ENCODE measurements at places on chromosomes 3 and 15.

DNA sequence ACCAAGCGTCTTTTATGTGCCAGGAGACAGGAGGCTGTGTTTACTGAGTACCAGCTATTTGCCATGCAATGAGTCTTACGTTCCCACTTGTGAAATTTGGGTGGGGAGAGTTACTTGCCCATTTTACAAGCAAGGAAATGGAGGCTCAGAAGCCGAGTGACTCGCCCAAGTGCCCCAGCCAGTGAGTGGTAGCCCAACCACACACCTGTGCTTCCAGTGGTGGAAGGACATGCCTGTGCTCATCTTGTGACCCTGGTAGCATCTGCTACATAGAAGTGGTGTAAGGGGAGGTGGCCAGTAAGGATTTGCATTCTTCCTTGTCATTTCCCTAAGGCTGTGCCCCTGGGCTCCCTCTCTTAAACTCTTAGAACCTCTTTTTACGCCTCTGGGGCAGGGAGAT lies 49.3 kb downstream of the FBLN2 start:
- no peak for DNase-seq

DNA sequence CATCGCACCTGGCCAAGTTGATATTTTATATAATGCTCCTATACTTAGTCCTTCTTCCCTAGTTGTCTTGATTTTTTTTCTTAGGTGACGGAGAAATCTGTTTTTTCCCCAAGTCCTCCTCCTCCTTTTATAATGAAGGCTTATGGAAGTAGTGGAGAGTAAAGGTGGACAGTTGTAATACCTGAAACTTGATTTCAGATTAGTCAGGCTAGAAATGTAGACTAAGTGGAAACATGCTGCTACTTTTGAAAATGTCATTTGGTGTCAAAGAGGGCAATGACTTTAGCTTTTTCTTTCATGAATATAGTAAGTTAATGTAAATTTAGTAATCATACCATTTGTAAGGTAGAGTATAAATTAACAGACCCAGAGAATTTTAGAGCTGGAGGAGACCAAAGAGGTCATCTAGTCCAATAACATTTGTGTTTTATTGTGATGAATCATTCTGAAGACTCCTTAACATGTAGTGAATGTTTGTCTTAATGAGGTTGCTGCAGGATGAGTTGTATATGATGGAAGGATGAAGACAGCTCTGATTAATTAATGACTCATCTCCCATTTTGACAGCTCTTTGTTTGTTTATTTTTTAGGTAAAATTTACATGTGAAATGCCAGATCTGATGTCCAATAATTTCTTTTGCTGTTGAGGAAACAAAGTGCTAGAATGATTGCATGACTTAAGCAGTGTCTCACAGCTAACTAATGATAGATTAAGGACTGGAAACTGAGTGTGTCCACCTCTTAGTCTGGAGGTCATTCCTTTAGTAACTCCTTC lies 8.7 kb downstream of the CTDSPL2 start:
- no peak for DNase-seq

DNA sequence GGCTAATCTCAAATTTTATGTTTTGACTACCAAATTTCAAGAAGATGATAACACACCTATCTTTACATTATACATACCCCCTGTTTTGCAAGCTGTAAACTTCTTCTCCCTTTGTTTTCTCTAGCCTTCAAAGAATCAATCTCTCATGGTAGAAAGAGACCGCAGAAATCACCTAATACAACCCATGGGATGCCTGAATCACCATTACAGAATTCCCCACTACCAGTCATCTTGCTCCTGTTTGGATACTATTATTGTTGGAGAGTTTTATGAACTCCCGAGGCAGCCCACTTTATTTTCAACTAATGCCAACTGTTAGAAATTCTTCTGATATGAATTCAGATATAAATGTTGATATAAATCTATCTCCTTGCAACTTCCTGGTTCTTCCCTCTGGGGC lies 110.9 kb downstream of the FRMD5 start:
- DNase-seq: no peak

GRCh38 chr15:94704421-94704820 lies 473.1 kb downstream of the MCTP2 start:
- no peak for DNase-seq
